ENCODE measurements at places on chromosomes 3 and 15.

GRCh38 chr15:95162967-95163531 is 931.7 kb downstream of the MCTP2 start:
- no peak for DNase-seq

GRCh38 chr3:183826448-183827250 is 1.3 kb upstream of the MAP6D1 start:
- no peak for DNase-seq

DNA sequence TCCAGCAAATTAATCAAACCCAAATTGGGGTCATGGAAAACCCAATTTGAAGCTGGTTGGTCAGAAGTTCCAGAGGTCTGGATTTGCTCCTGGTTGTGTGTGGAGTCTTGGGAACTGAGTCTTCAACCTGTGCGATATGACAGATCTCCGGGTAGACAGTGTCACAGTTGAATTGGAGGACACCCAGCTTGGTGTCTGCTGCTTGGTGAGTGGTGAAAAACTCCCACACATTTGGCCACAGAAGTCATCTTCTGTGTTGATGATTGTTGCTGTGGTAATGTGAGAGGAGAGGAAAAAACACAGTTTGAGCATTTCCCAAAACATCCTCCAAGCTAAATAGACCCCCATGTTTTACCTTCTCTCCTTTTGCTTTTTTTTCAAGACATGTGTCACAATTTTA is 218.1 kb downstream of the TP63 start:
- DNase-seq, result no peak

- DNase-seq, result no peak
These were observed 329.2 kb downstream of the GRM7 start for GRCh38 chr3:7190095-7190494.

DNA sequence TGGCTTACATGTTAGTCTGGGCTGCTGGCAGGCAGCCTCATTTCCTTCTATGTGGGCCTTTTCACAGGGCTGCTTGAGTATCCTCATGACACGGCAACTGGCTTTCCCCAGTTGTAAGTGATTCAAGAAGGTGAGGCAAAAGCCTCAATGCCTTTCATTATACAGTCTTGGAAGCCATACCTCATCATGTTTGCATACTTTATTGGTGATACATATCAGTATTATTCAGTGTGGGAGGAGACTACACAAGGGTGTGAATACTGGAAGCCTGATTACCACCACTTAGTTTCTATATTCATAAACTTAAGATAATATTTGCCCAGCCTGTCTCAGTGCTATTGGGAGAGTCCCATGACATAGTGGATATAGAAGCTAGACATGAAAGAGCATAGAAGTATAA is 346.8 kb downstream of the SOX2 start:
- DNase-seq, result no peak

- no peak for DNase-seq
These were observed 292.9 kb downstream of the RORA start for GRCh38 chr15:60936186-60936585.

DNA sequence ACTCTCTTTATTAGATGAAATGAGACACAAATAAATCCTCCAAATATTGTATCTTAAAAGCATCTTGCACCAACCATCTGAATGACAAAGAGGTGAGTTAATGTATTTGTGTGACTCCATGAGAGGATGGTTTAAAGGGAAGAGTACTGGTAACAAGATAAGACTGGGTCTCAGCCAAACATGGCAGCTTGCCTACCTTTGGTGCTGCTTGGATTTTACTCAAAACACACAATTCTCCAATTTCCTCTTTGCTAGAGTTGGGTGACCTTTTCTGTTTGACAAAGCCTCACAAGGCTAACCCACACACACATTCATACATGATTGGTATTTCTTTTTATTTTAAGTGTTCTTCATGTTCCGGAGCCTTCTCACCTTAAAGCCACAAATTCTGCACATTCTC is 506.4 kb downstream of the FGF12 start:
- no peak for DNase-seq

DNA sequence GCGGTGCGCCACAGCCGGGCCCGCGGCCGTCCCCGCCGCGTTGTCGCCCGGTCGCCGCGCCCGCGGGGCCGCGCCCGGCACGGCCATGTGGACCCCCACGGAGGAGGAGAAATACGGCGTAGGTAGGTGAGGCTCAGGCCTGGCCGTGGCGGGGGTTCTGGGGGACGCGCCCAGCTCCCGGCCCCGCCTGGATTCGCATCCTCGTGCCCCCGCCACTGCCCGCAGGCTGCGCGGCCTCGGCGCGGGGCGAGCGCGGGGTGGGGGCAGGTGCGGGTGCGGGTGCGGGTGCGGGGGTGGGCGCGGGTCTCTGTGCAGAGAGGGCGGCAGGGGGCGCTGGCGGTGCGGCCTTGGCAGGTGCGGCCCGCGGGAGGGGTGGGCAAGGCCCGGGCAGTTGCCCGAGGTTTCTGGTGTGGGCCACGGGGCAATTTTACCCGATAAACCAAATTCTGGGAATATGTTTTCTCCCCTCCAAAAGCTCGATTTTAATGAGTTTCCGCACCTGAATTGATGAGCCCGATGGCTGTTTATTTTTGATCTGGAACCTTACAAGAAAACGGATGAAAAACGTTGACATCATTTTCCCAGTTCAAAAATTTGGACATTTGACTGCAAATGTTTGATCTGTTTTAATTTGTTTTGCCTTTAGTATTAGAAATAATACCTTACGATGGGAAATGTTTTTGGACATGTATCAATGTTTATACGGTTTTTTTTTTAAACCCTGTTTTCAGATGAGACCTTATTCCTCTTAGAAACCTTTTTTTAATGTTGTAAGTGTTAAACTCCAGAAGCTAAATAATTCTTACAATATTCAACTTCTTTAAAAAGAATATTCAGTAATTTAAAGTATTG is 678 bp downstream of the DOCK3 start:
- DNase-seq, result peak; percentile 67

DNA sequence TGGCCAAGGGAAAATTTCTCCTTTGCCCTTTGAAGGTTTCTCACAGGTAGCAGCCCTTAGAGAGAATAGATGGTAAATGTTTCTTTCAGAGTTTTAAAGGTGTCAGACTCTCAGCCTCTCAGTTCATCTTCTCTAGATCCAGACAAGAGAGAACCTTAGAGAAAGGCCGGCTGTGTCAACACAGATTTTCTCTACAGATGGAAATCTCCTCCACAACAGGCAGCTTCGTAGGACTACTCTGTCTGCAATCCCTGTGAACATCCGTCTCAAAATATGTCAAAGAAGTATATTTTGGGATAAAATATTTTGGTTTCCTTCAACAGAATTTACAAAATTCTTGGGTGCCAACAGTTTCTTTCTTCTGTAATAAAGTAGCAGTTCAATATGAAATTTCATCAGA is 282.1 kb upstream of the POU1F1 start:
- no peak for DNase-seq

DNA sequence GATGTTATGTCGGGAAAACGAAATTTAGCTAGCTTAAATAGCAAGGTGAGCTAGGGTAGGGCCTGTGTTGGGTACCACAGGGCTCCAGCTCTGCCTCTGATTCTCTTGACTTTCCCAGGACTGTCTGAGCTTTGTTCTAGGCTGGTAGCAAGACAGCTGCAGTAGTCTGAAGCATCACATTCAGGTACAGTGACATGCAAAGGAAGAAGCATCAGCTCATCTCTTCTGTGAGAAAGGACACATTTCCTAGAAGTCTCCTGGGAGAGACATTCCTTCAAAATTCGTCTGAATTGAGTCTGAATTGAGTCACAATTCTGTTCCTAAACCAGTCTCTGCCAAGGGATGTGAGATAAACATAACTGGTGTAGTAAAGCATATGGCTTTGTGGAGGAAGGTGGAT is 8.5 kb upstream of the UBXN7 start:
- DNase-seq, result no peak

- DNase-seq, result no peak
These were observed 7.0 kb upstream of the CXCR6 start for GRCh38 chr3:45936261-45936660.

- no peak for DNase-seq
These were observed 571.9 kb upstream of the CBLB start for GRCh38 chr3:106440672-106441071.

Measured in activated CD4-positive, alpha-beta T cell treated with anti-CD3 and anti-CD28 coated beads, Interleukin-10, Interleukin-2, amounts not matched to agents 100 ng/mL and 50 ng/mL, durations not matched to agents 16 hours and 8 hours (primary cell).